ENCODE measurements at places on chromosomes 12 and 14.

DNA sequence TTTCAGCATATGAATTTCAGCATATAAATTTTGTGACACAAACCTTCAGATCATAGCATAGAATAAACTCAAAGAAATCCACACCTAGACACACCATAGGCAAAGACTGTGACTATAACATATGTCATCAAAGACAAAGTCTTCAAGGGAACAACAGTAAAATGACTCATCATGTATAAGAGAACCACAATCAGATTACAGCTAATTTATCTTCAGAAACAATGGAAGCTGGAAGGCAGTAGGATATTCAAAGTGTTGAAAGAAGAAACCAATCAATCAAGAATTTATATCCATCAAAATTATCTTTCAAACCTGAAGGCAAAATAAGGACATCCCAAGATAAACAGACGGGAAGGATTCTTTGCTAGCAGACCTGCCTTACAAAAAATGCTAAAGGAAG, 29.0 kb downstream of the DLK1 start:
- DNase-seq: no peak

DNA sequence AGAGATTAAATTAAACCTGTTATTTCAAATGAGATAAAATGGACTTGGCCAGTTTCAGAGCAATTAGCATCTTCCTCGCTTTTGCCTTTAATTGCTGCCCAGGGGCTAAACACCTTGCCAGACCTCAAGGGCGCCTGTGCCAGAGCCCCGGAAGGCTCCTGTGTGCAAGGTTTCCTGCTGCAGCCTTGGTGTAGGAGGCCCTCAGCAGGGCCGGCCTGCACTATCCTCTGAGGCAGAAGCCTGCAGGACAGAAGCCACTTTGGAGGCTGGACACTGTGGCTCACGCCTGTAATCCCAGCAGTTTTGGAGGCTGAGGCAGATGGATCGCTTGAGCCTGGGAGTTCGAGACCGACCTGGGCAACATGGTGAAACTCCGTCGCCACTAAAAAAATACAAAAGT, 150.4 kb downstream of the CALM1 start:
- DNase-seq: no peak

DNA sequence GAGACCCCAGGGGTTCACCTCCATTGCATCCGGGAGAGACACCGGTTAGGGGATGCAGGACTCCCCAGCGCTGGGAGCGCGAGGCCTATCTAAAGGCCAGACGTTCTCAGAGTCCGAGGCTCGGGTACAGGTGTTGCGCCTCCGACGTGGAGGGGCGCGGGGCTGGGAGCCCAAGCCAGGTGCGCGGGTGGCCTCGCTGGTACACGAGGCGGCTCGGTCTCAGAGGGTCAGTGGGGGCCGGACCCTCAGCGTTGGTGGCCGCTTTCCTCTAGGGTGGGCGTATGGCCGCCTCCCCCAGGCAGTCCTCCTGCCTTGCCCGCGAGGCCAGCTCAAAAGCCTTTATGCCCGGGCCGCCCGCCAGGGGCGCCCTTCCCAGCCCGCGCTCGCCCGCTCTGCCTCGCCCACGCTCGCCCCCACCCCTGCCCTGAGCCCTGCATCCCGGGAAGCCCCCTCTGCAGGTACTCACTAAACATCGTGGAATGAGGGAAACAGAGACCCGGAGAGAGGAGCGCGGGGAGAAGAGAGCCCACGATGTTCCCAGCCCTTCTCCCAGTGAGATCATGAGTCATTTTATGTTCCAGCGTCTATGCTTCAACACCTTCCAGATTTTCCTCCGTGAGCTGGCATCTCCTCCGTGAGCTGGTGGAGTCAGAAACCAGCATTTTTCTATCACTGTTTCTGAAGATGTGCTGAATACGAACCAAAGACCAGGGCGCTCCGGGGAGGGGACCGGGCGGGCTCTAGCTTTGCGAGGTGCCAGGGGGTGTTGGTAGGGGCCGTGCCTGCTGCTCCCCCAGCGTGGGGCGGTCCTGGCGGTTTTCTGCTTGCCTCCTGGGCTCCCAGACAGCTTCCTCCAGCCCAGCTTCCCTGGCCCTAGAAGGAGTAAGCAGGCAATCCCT, 73.8 kb downstream of the DIO3 start:
- no peak for DNase-seq

DNA sequence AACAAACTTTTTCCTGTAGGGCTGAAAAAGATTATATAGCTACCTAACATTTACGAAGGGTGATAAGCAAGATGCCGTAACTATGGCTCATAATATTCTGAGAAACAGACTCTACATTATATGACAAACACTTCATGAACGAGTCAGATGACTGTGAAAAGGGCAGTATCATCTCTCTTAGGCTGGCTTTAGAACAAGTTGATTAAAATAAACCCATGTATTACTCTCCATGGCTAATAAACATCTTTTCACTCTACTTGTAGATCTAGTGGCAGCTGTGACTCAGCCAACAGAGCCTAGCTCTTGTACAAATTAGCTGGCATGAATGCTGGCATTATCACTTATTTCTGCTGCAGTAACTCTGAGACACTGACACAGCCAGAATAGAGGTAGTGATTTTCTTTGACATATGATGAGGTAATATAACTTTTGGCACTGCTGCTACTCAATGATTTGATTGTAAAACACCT, 47.1 kb downstream of the SLC2A13 start:
- no peak for DNase-seq

DNA sequence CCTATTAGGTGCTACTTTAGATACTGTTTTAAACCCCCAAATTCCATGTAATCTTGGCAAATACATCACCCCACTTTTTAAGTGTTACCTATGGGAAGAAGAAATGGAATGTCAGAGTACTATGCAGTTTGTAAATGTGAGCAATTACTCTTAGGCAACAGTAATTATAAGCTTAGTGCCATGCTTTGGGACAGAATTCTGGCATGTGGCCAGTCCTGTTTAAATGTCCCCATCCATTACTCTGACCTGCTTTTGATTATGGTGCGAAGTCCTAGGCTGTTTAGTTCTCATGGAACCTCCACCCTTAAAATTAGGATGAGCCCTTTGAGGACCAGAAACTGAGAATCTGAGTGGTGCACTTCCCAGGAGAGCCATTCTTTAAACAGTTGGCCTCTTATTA, 321.4 kb upstream of the RGS6 start:
- DNase-seq: no peak

GRCh38 chr14:67133595-67134441, 55.4 kb upstream of the GARIN2 start:
- no peak for DNase-seq

DNA sequence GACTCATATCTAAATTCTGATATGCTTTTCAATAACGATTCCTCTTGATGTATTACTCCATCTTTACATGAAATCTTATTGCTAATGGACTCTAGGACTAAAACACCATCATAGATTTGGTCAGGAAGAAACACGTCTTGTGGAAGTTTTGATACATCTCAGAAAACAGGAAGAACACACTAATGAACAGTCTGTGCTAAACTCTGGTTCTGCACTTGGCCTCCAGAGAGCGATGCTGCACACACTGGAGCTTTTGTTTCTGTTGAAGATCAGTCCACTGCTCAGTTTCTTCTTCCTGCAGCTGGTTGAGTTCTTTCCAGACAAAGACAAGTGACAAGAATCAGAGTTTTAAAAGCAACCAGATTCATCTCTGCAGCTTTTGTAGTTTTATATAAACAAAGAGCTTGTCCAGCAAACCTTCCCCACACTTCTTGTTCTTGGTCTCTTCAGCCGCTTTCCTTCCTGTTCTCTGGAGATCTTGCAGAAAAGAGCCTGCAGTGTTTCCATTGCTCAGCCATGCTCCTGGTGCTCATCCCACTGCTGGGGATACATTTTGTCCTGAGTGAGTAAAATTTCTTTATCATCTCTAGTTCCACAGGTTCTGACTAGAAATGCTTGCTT, 229.1 kb upstream of the OR4E1 start:
- DNase-seq: peak; percentile 59

Data from activated CD4-positive, alpha-beta T cell treated with anti-CD3 and anti-CD28 coated beads, Interleukin-2, amount 50 U/mL, for 48 hours (primary cell).